ENCODE measurements at places on chromosomes 2 and 18.

GRCh38 chr18:54191352-54191751, 33.1 kb downstream of the MBD2 start:
- no peak for DNase-seq

DNA sequence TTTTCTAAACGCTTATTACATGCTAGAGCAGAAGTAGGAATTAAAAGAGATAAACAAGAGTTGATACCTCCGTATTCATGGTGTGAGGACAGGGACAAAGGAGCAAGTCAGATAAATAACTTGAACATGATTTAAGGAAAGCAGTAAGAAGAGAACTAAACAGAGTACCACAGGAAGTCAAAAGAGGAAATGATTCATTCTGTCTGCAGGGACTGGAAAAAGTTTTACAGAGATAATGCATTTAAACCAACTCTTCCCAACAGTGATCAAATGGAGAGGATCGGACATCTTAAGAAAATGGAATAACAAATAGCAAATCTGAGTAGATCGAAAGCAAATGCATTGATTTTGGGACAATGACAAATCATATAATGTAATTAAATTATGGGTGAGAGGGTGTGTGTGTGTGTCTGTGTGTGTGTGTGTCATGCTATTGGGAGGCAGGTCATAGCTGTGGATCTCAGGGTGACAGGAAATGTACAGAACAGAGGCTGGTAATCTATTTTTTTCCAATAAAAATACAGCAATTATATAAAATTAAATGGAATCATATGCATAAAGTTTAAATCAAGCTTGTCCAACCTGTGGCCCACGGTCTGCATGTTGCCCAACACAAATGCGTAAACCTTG, 113.4 kb downstream of the MC4R start:
- no peak for DNase-seq

DNA sequence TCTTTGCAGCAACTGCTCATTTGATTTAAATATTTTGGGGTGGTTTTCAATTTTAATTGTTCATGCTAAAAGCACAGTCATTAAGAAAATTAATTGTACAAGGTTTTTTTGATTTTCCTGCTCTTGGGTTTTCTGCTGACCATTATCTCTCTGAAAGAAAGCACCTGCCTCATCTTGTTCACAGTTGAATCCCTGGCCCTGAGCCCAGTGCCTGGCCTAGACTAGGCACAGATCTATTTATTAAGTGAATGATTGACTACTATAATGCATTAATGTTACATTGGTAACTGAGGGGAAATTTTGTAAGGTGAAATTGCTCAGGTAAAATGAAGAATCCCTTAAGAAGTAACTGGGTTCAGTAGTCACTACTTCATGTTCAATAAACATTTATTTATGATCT, 22.0 kb downstream of the IL1RL2 start:
- no peak for DNase-seq

DNA sequence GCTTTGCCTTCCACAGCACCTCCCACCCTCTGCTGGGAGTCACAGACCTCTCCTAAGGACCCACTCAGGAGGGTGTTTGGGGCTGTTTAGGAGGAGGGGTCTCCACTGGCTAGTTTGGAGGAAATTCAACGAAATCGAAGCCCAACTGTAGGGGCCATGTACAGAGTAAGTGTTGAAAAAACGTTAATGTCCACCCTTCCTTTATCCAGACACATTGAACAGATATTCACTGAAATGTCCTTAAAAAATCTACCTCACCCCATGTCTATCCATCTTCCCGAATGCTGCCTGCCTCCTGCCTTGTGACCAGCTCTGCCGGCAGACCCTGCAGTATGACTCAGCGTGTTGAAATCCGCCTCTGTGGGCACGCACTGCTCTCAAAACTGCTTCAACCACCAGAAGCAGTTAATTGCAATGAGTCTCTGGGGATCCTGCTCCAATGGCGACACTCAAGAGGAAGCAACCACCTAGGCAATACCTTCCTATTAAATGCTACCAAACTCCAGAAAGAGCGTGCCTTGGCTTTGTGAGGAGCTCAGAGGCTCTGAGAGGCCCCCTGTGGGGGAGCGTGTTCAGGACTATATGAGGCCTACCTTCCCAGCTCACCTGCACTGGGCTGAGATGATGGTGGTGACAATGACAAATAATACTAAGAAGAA, 61.4 kb upstream of the RTN4 start:
- peak; percentile 80 for DNase-seq

DNA sequence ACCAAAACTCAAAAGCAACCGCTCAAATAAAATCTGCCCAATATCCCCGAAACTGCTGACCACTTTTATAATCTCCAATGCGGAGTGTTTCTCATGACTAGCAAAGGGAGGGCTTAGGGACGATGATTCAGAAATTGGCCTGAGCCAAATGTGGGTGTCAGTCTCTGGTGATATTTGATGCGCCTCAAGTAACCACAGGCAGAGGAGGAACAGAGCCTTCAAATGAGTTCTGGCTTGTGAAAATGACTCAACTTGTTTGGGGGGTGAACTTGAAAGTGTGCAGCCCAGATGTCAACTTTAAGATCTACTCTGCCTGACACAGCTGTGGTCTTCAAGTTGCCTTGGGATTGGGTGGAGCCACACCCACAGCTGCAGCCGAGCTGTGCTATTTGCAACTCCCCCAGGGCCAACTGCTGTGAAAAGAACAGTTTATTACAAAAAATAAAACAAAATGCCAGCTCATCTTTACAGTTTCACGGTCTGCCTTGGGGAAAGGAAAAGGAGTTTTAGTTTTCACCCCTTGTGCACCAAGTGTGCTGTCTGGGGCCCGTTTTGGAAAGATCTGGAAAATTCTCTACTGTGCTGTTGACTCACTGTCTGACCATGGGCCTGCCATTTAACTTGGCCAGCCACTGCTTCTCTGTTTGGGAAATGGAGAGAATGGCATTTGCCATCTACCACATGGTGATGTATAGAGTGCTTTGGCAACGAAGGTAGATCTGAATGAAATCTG, 222.1 kb downstream of the MTX2 start:
- DNase-seq = no peak

DNA sequence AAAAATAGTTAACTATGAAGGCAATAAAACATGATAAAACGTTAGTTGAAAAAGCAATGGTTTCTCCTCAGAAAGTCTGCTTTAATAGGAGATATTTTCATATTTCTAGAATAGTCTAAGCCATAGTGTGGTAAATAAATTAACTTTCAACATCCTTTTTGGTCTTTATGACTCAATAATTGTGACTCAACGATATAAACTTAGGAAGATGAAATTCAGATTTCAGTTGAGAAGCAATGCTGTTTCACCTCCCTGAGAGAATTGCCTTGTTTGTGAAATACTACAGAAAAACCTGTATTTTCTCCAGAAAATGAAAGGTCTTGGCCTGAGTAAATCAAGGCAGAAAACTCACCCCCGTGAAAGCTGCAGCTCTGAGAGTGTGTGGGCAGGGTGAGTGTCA, 166.9 kb downstream of the ETAA1 start:
- no peak for DNase-seq

DNA sequence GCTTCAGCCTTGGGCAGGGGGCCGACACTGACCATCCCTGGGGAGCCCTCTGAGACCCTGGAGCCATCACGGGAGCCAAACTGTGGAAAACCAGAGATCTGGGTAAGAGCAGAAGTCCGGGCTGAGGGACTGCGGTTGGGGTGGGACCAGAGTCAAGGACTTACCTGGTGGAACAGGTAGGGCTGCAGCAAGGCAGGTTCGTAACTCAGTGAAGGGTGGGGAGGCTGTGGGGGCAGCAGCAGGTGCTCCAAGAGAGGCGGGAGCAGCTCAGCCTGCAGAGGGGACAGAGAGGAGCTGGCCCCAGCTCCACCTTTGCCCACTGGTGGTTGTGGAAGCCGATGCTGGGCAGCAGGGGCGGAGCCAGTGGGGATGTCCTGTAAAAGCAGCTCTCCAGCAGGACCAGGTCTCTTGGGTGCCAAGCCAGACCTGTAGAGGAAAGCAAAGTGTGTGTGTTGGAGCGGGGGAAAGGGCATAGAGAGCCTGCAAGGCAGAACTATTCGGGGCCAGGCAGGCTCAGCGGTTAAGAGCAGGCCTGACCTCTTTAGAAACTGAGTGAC, 6.7 kb downstream of the PTPRN start:
- no peak for DNase-seq

- DNase-seq = peak; percentile 51
Measured at GRCh38 chr2:207676827-207677354, 34.5 kb upstream of the CCNYL1 start.

DNA sequence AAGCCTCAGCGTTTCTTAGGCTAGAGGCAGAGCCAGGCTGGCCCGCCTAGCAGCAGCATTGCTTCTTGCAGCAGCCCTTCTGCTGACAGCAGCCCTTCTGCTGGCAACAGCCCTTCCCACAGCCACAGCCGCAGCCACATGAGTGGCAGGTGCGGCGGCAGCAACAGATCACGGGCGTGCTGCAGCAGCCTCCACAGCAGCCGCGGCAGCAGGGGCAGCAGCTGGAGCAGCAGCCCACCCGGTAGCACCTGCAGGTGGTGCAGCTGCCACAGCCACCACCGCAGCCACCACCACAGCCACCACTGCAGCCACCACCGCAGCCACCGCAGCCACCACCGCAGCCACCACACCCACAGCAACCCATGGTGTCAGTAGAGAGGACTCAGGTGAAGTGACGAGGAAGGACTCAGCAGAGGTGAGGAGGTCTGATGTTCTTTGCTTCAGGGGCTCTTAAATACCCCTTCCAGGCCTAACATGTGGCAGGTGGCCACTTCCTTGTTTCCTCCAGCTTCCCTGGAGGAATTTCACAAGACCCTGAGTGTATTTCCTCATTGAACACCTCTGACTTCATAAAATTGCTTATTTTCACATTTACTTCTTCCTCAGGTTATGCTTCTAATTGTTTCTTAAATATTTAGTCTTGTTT, at the start of gene SCYGR6:
SCYGR6 (minus strand) TSS at position 364 of the 646 bp plus-strand sequence; CDS start at position 364, 0 bp downstream.
- DNase-seq = no peak

DNA sequence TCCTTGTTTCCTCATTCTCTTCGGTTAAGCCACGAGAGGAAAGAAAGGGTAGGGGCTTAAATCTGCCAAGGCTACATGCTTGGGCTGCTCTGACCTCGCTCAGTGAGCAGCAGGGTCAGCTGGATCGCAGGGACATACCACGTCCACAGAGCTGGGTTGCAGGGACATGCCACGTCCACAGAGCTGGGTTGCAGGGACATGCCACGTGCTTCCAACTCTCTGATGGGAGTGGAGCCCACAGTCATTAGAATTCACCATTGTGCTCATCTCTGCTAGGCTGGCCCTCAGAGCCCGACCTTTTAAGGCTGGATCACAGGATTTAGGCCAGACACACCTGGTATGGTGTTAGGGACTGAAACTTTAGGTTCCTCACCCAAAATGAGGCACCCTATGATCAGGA, 107.4 kb upstream of the SEC11C start:
- no peak for DNase-seq

DNA sequence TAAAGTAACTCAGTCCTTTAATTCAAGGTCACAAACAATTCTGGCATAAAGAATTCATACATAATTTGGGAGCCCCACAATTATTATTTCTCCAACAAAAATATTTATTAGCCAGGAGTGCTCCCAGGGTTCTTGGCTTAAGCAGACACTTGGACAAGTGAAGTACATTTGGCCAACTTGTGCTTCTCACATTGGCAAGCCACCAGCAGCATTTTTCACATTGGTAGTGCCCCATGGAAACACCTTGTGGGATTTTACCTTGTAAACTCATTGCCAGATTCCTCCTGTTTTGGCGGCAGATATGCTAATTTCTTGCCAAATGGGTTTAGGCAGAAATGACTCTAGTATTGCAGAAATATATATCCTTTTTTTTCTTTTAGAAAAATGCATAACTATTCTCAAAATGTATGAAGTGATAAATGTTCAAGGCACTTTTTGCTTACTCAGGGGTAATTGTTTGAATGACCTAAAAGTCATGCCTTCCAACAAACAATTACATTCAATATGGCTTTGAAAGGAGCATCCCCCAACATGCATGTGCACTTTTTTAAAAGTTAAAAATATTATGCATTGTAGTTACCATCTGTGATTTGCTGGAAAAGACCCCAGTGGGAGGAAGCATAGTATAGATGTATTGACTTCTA, 113.5 kb downstream of the CSRNP3 start:
- no peak for DNase-seq

Measured in hematopoietic multipotent progenitor cell treated with erythropoietin and hydrocortisone succinate and interleukin-3 and kit ligand, for 8 days (in vitro differentiated cells).